ENCODE measurements at places on chromosomes 7 and 10.

- no peaks in the 10 kb centered on the region for H3K36me3 ChIP-seq
- no peaks in the 10 kb centered on the region for H3K27me3 ChIP-seq
- no peak overlapping the region for H3K4me3 ChIP-seq
- no peak for DNase-seq
- H3K27ac ChIP-seq = no peak overlapping the region
Measured at GRCh38 chr10:6320320-6321010, 117.7 kb downstream of the PFKFB3 start.

DNA sequence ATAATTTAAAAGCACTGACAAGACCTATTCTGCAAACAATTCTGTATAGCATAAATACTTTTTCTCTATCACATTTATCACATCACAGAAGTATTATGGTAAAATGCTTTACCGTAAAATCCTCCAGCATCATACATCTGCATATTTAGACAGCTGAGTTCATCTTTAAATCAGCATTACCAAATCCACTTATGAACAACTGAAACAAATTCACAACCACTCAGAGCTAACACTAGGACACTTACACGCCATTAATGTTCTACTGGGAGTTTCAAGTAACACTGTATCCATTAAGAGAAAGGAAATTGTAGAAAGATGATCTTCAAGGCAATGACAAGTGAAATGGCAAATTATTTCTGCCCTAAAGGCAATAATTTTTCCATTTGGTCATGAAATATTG, 105.7 kb upstream of the DKK1 start:
- H3K4me1 ChIP-seq = no peaks in the 10 kb centered on the region
- H3K27me3 ChIP-seq = peaks cover 25% of the 10 kb centered on the region
- no peaks in the 10 kb centered on the region for H3K36me3 ChIP-seq
- H3K27ac ChIP-seq = no peak overlapping the region

GRCh38 chr7:47602272-47603004, 20.5 kb upstream of the TNS3 start:
- peaks cover 9% of the 10 kb centered on the region for H3K27me3 ChIP-seq
- no peaks in the 10 kb centered on the region for H3K4me1 ChIP-seq

DNA sequence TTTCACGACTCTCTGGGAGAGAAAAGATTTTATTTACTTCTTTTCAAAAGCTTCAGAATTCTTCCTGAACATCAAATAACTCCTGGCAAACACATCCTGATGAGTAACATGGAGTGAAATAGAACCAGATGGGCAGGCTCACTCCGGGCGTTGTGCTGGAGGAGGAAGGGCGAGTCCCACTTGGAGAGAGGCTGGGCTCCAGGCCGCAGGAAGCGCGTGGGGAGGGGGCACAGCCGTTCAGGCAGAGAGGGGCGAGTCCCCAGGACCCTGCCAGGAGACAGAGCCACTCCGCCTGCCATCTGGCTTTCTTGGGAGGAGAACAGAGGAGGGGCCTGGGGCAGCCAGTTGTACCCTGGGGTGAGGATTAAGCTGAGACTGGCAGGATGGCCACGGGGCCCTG, 265.9 kb upstream of the ZMIZ1 start:
- no peak overlapping the region for H3K4me3 ChIP-seq
- no peaks in the 10 kb centered on the region for H3K4me1 ChIP-seq
- no peak for DNase-seq
- H3K36me3 ChIP-seq = no peaks in the 10 kb centered on the region
- peaks cover 7% of the 10 kb centered on the region for H3K27me3 ChIP-seq
- H3K27ac ChIP-seq = no peak overlapping the region

GRCh38 chr7:134806197-134806596, 26.8 kb downstream of the CALD1 start:
- no peaks in the 10 kb centered on the region for H3K36me3 ChIP-seq
- H3K4me3 ChIP-seq = no peak overlapping the region
- no peaks in the 10 kb centered on the region for H3K27me3 ChIP-seq
- H3K27ac ChIP-seq = no peak overlapping the region
- no peaks in the 10 kb centered on the region for H3K4me1 ChIP-seq

DNA sequence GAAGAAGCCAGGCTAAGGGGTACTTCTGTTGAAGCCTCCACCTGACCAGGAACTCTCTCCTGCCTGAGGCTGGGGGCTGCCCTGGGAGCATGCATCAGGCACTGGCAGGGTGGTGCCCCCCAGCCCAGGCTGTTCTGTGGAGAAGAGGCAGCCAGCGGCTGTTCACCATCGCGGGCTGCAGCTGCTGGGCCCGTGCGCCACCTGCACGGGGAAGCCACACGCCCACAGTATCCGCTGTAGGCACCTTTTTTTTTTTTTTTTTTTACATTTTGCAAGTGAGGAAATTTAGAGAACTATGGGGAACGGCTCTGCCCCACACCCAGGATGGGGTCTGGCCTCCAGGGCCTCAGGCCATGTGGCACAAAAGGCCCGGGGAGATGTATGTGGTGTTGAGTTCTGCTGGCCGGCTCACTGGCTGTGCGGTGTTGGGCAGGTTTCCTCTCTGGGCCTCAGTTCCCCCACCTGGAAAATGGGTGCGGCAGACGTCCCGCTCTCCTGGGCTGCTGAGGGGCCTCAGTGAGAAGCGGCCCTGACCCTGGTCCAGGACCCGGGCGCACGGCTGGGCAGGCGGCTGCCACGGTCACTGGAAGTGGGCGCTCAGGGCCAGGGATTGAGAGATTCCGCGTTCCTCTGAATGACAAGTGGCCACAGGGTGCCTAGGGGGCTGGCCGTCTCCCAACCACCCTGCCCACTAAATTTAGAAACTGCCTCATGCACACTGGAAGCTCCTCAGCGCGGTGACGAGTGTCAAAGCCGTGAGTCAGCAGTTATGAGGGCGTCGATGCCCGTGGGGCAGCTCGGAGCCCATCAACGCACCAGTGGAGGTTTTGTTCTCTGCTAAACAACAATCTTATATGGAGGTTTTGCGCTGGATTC, 8.8 kb upstream of the INTS1 start:
- H3K27me3 ChIP-seq = no peaks in the 10 kb centered on the region
- no peaks in the 10 kb centered on the region for H3K36me3 ChIP-seq
- peak; percentile 48 for DNase-seq
- peak overlapping the region; percentile 69 for H3K4me3 ChIP-seq
- peaks cover 27% of the 10 kb centered on the region for H3K4me1 ChIP-seq

DNA sequence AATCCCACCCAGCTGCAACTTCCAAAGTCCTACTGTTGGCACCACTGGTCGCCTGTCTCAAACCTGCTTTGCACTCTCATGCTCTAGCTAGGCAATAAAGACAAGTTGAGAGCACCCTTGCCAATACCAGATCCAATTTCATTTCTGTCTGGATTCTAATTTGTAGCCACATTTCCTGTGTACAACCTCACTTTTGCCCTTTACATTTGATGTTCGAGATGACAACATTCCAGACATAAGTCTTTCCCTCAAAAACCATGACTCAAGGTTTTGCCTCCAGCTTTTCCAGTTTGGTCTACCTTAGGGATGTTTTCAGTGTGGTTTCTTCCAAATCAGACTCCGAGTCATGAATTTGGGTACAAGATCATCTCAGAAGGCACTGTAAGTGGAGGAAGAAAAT, 309.0 kb downstream of the GPAM start:
- DNase-seq = no peak
- H3K4me1 ChIP-seq = no peaks in the 10 kb centered on the region
- H3K36me3 ChIP-seq = no peaks in the 10 kb centered on the region
- H3K27ac ChIP-seq = no peak overlapping the region
- no peak overlapping the region for H3K4me3 ChIP-seq

DNA sequence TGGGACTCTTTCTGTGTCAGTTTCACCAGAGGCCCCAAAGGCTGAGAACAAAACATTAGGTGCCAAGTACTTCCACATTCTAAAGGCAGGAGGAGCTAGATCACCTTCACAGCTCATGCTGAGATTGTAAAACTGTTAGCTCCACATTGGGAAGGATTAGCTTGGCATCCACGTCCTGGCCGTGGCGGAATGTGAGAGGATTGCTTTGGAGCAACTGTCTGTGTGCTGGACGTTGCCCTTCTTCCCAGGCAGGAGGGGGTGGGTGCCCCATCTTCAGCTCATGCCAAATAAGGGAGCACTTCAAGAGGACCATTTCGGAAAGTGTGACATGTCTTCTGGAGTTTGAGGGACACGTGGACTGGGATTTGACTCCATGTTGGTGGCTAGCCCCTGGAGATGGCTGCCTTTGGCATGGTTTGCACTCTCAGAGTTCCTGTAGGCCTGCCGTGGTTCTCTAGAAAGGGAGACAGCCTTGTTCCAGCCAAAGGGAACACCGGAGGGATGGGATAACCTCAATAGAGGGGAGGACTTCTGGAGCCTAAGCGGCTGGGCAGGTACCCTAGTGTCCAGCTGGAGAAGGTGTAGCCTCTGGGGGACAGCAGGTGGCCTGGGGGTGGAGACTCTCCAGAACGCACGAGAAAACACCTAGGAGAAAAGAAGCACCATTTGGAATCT, 19.9 kb upstream of the FMC1 start:
- no peak for DNase-seq
- no peaks in the 10 kb centered on the region for H3K27me3 ChIP-seq
- H3K4me1 ChIP-seq = no peaks in the 10 kb centered on the region
- H3K36me3 ChIP-seq = no peaks in the 10 kb centered on the region

DNA sequence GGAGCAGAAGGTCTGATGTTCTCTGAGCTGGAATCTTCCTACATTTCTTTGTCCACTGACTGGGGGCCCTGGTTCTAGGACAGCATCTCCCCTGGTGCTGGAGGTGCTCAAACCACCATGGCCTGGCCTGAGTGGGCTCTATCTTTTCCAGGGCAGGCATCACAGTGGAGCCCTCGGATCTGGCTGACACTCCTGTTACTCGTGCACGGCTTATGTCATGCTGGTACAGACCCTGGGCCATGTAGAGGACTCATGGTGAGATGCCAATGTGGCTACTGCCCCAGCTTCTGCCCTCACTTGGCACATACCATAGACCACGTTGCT, 96.0 kb downstream of the HIPK2 start:
- DNase-seq = no peak
- H3K4me1 ChIP-seq = peaks cover 68% of the 10 kb centered on the region
- peak overlapping the region; percentile 76 for H3K4me3 ChIP-seq

- DNase-seq = no peak
- H3K4me1 ChIP-seq = no peaks in the 10 kb centered on the region
- H3K27me3 ChIP-seq = no peaks in the 10 kb centered on the region
- no peak overlapping the region for H3K4me3 ChIP-seq
Measured at GRCh38 chr7:5270788-5271187, 12.0 kb upstream of the SLC29A4 start.

GRCh38 chr7:34840176-34840785, 182.3 kb downstream of the NPSR1 start:
- H3K4me1 ChIP-seq = peaks cover 3% of the 10 kb centered on the region
- H3K27ac ChIP-seq = no peak overlapping the region
- peaks cover 32% of the 10 kb centered on the region for H3K27me3 ChIP-seq
- no peaks in the 10 kb centered on the region for H3K36me3 ChIP-seq
- no peak overlapping the region for H3K4me3 ChIP-seq

GRCh38 chr7:91771921-91772815, 108.3 kb downstream of the MTERF1 start:
- H3K4me3 ChIP-seq = no peak overlapping the region
- no peaks in the 10 kb centered on the region for H3K36me3 ChIP-seq
- no peaks in the 10 kb centered on the region for H3K27me3 ChIP-seq
- no peak for DNase-seq
- H3K27ac ChIP-seq = no peak overlapping the region

- H3K27ac ChIP-seq = no peak overlapping the region
- peaks cover 5% of the 10 kb centered on the region for H3K36me3 ChIP-seq
- no peak overlapping the region for H3K4me3 ChIP-seq
- peaks cover 71% of the 10 kb centered on the region for H3K27me3 ChIP-seq
- H3K4me1 ChIP-seq = peaks cover 17% of the 10 kb centered on the region
Measured at GRCh38 chr7:22589641-22590201, 89.7 kb upstream of the STEAP1B start.

GRCh38 chr7:38375453-38375852, 102.0 kb upstream of the TARP start:
- no peaks in the 10 kb centered on the region for H3K27me3 ChIP-seq
- DNase-seq = no peak
- H3K4me1 ChIP-seq = peaks cover 6% of the 10 kb centered on the region
- H3K27ac ChIP-seq = no peak overlapping the region
- peaks cover 7% of the 10 kb centered on the region for H3K36me3 ChIP-seq

GRCh38 chr7:155265961-155266360, 31.7 kb upstream of the INSIG1 start:
- H3K4me1 ChIP-seq = peaks cover 9% of the 10 kb centered on the region
- no peaks in the 10 kb centered on the region for H3K27me3 ChIP-seq
- H3K36me3 ChIP-seq = no peaks in the 10 kb centered on the region
- no peak overlapping the region for H3K27ac ChIP-seq
- H3K4me3 ChIP-seq = no peak overlapping the region

- no peak overlapping the region for H3K27ac ChIP-seq
- no peaks in the 10 kb centered on the region for H3K36me3 ChIP-seq
- no peaks in the 10 kb centered on the region for H3K27me3 ChIP-seq
- no peak for DNase-seq
Measured at GRCh38 chr7:108308903-108309302, 147.3 kb downstream of the NRCAM start.

DNA sequence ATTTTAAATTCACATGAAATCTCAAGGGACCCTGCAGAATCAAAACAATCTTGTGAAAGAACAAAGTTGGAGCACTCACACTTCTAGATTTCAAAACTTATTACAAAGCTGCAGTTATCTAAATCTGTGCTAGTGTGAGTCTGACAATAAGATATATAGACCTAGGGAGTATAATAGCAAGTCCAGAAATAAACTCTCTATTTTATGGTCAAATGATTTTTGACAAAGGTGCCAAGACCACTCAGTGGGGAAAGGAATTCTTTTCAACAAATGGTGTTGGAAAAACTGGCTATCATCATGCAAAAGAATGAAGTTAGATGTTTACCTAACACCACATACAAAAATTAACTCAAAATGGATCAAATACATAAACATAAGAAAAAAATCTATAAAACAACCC, 68.2 kb downstream of the TFEC start:
- no peaks in the 10 kb centered on the region for H3K4me1 ChIP-seq
- no peak overlapping the region for H3K27ac ChIP-seq
- no peak for DNase-seq
- no peaks in the 10 kb centered on the region for H3K27me3 ChIP-seq
- no peak overlapping the region for H3K4me3 ChIP-seq

- H3K36me3 ChIP-seq = no peaks in the 10 kb centered on the region
- H3K27me3 ChIP-seq = peaks cover 16% of the 10 kb centered on the region
- no peaks in the 10 kb centered on the region for H3K4me1 ChIP-seq
- no peak overlapping the region for H3K27ac ChIP-seq
- H3K4me3 ChIP-seq = peak overlapping the region; percentile 47
Measured at GRCh38 chr7:102321351-102322201, 34.7 kb downstream of the SPDYE6 start.

GRCh38 chr10:69965919-69966662, 86.6 kb upstream of the MACROH2A2 start:
- no peaks in the 10 kb centered on the region for H3K4me1 ChIP-seq
- no peaks in the 10 kb centered on the region for H3K36me3 ChIP-seq
- DNase-seq = no peak
- H3K4me3 ChIP-seq = no peak overlapping the region
- H3K27me3 ChIP-seq = peaks cover 10% of the 10 kb centered on the region

DNA sequence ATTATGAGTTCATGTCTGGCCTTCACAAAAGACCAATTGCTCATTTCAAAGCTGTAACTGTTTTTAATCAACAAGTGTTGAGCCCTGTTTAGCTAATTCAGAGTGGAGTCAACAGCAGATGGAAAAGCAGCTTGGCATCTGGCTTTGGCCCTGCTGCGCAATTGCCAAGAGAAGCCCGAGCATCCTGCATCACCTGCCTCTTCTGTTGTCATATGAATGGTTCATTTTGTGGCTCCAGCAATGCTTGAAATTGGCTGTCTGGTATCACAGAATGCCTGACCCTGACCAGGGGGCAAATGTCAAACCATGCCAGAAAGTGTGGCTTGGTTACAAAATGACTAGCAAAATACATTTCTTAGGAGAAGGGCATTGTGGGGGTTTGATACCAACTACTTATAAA, 296.5 kb upstream of the PHF14 start:
- H3K4me3 ChIP-seq = no peak overlapping the region
- no peak overlapping the region for H3K27ac ChIP-seq
- H3K4me1 ChIP-seq = no peaks in the 10 kb centered on the region
- H3K36me3 ChIP-seq = no peaks in the 10 kb centered on the region

All from activated T-cell treated with anti-CD3 and anti-CD28 coated beads, Interleukin-2, amount 50 U/mL, for 72 hours (primary cell).